T-cell (primary cell): ENCODE measurements at places on chromosomes 2 and 18.

DNA sequence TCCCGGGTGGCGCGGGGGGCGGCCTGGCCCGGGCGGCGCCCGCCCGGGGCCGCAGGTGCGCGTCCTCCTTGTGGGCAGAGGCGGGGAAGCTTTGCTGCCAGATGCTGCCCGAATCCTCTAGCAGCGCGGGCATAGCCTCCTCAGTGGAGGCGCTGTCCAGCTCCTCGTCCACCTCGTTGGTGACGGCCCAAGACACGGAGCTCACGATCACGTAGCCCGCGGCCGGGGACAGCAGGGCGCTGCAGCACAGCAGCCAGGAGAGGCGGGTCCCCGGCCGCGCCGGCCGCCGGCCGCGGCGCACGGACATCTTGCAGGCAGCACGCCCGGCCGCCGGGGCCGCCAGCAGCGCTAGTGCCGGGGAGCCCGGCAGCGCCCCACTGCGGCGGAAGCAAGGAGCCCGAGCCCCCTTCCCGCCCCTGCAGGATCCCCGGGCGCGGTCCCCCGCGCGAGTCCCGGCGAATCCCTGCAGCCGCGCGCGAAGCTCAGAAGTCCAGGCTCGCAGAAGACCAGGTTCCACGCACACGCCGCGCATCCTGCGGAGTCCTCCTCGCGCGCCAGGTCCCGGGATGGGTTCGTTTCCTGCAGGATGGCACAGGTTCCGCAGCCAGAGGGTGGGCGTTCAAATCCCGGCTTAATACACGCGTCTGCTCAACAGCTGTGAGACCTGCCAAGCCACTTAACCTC, at the start of gene CREG2:
Gene CREG2 (minus strand): TSS at position 353 of the 684 bp plus-strand sequence. CDS start 46 bp downstream, at position 307.
- DNase-seq, result peak; percentile 39

DNA sequence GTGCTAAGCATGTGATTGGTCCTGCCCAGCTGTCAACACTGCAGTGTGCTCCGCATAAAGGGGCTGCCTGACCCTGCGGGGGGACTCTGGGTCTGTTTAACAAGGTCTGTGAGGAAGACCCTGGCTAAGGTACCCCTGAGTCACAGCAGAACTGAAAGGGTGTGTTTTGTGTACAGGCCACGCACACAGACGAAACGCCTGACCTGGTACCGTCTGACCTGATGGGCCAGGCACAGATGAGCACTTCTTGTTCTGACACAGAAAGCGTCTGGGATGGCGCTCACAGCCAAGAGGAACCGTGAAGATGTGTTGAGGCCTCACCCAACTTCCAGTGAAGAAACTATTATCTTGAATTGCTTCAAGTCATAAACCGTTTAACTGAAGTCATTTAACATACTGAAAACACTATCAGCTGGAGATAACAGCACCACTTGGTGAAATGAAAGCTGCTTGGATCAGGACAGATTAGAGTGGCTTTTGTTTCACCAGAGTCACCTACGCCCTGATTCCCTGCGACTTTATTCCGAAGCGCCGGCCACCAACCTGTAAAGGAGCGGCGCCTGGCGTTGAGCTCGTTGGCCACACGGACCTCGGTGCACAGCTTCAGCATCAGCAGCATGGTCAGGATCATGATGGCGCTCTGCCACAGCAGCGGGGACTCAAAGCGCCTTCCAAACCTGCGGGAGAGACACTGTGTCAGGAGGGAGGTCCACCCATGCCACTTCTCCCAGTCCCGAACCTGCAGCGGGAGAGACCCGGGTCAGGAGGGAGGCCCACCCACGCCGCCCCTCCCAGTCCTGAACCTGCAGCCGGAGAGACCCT, 8.5 kb downstream of the SLC66A2 start:
- no peak for DNase-seq

DNA sequence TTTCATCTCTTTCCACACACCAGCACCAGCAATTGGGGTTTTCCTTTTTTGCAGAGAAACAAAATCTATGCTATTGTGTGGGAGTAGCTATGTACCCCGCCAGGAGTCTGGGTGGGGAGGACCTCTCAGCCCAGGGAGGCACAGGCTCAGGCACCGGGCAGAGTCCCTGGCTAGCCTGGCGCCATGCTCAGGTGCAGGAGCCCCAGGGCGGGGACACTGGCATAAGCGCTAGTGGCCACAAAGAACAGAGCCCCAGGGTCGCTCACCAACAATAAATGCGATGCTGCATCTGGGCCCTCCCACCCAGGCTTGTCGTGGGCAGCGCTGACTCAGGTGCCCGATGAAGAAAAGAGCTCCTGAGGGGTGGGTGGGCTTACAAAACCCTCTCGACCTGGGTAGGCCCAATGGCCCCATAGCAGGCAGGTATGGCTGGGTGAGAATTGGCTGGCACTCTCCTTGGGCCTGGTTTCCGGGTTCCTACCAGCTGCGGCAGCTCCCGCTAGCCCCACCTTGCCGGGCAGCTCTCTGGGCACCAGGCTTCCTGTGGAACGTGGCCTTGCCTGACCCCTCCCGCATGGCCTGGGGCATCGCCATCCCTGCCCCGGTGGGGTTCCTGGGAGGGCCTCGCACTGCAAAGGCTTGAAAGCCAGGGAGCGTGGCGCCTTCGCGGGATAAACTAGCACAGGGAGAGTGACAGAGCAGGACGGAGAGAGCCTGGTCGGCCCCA, 31.8 kb upstream of the COL6A3 start:
- DNase-seq, result no peak

DNA sequence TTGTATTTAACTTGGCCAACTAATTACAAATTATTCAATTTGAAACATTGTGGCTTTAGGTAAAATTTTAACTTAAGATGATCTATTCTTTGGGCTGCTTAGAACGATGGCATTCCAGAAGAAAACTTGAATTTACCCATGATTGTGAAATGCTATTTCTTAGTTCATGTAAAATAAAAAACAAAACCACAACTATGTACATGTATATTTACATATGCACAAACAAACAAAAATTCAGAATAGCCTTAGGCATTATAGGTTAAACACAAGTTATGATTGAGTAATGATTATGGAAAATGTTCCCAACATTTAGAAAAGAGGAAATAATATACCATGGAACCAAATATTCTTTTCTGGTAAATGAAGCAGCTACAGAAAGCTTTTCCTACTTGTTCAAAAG, 3.5 kb upstream of the SMCHD1 start:
- no peak for DNase-seq

DNA sequence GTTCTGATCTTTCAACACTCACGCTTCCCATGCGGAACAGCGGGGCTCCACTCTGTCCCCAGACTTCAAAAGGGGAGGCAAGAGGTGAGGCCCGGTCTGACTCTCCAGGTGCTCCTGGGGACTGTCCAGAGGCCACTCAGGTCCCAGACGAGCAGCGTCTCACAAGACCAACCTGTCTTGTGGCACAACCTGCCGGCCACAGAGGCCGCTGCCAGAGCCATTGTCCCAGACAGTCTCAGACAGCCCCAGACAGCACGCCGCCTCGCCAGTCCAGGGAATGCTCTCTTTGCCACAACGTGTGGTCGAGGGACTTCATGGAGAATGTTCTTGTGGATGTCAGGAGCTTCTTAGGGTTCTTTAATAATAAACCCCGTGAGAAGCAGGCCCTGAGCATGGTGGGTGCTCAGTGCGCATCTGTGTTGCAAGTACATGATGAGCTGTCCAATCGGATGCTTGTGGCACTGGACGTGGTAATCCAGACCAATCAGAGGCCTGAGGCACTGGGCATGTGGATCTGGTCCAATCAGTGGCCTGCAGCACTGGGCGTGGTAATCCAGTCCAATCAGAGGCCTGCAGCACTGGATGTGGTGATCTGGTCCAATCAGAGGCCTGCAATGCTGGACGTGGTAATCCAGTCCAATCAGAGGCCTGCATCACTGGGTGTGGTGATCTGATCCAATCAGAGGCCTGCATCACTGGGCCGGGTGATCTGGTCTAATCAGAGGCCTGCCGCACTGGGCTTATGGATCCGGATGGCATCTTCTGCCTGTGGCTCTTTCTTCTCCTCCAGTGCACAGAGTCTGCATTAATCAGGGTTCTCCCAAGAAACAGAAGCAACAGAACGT, 76.4 kb downstream of the TMEM18 start:
- no peak for DNase-seq

DNA sequence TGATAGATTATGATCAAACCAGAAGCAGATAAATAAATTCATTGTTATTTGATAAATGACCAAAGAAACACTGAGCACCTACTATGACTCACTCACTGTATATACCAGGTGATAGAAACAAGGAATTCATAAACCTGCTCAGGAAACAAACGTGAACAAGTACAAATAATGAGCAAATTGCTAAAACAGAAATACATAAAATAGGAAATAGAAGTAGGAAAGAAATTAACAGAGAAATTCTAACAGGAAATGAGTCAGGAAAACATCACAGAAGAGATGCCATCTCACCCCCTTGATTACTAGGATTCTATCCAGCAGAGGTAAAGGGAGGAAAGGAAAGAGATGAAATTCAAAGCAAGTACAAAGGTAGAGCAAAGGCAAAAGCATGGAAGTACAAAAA, 31.3 kb downstream of the EXOC6B start:
- no peak for DNase-seq

DNA sequence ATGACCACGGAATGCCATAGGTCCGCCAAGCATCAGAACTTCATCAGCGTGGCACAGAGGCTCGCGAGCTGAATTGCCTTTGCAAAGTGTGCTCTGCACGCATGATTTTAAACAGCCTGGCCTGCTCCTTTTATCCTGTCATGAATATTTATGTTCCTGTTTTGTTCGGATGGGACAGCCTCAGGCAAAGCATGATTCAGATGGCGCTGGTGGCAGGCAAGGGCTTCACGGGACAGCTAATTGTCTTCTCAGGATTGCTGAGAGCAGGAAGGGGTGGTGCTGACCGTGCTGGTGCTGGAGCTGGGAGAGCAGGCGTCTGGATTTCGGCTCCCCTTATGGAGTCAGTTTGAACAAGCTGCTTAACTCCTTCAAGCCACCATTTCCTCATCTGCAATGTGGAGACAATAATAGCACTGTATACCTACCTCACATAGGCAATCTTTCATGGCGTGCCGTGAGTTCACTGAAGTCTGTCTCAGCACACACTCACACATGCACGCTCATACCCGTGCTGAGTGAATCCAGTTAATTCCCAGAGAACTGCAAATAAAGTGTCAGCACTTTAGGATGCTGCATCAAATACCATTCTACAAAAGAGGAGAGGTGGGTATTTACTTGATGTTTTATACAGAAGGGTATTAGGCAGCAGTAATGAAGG, 79.7 kb upstream of the APCDD1 start:
- no peak for DNase-seq

DNA sequence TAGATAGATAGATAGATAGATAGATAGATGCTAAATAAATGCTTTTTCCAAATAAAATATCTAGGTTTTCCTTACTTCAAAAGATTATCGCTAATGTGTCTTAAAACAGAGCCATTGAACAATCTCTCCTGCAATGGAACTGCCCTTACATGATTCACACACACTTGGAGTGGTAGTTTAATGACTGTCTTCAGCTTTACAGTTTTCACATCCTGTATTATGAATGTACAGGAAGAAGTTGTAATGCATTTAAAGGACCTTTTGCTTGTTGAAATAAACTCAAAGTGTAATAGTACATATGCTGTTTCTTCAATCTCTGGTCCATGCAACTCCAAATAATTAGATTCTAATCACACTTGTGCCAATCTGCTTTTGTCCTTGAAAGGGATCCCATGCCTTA, 797.6 kb upstream of the CDH2 start:
- DNase-seq, result no peak

- no peak for DNase-seq
Observed at GRCh38 chr2:99079226-99079625, 62.3 kb upstream of the C2orf15 start.

DNA sequence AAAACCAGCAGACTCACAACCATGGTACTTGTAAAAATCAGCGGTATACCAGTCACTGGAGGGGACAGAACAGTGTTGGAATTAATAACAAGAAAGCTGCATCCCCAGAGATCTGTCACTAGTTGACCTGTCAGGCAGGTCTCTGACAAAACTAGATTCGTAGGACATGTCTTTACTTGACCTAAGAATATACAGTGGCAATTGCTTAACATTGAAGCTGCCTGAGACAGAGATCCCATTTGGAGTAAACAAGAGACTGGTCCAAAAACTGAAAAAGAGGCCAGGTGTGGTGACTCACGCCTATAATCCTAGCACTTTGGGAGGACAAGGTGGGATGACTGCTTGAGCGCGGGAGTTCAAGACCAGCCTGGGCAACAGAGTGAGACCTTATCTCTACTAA, 7.2 kb upstream of the SS18 start:
- DNase-seq, result no peak

DNA sequence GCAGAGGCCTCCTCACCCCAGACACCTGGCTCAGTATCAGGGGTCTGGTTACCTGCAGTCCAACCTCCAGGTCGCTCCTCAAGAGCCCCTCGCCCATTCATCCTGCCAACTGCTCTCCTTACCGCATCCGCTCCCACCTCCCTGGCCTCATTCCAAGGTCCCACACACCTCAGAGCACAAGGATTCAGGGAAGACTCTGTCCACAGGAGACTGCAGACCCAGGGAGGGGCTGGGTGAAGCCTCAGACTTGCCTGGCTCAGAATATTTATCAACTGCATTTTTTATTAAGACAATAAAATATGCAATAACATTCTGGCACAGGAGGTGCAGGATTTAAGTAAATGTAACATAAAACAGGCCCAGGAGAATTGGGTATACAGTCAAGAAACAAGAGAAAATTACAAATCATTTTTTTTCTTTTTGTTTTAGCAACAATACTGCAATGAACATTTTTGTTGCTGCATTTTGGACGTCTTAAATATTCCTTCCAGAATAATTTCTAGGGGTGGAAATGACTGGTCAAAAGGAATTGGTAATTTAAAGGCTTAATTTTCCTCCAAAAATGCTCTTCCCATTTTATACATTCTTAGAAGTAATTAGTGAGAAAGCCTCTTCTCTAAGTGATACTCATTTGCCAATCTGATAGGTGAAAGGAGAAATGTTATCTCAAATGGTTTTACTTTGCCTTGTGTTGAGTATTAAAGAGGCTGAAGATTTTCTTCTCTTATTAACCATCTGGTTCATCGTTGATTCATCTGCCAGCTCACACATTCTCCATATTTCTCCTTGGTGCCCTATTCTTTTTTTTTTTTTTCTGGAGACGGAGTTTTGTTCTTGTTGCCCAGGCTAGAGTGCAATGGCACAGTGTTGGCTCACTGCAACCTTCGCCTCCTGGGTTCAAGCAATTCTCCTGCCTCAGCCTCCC, 42.5 kb downstream of the TEX44 start:
- DNase-seq, result no peak
